ENCODE measurements at places on chromosomes 13 and 19. TPM values are rescaled to one million over a fixed set of nuclear protein-coding genes. Genes with fewer than 3 reads are reported as not detected.

The KBTBD7 gene
- total RNA-seq, result 5.8 TPM

- H3K4me3 ChIP-seq, result no peak overlapping the region
- no peak overlapping the region for H3K27ac ChIP-seq
- peaks cover 26% of the 10 kb centered on the region for H3K36me3 ChIP-seq
- peaks cover 2% of the 10 kb centered on the region for H3K4me1 ChIP-seq
- no peak for DNase-seq
- H3K27me3 ChIP-seq, result no peaks in the 10 kb centered on the region
Measured at GRCh38 chr13:41085961-41086585, 24.8 kb downstream of the WBP4 start.

- H3K36me3 ChIP-seq, result peaks cover 54% of the 10 kb centered on the region
- peaks cover 15% of the 10 kb centered on the region for H3K4me1 ChIP-seq
- peak; percentile 31 for DNase-seq
- H3K4me3 ChIP-seq, result peak overlapping the region; percentile 94
- H3K27me3 ChIP-seq, result no peaks in the 10 kb centered on the region
Measured at GRCh38 chr19:5690955-5691821, 1.1 kb downstream of the RPL36 start.

DNA sequence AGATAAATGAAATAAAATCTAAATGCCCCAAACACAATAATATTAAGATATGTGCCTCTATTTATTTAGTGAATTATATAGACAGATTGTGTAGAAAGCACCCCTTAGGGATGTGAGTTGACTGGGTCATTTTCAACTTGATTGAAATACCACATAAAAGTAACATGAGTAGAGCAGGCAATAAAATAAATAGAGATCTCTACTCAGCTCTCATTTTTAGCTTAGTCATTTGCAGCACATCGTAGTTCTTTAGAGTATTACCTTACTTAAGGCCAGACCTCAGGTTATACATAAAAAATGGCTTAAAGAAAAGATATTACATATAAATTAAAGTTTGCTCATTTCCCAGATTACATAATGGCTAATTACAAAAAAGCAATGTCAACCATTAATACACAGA, 1525.6 kb upstream of the PRR20A start:
- no peaks in the 10 kb centered on the region for H3K27me3 ChIP-seq
- no peaks in the 10 kb centered on the region for H3K4me1 ChIP-seq
- H3K36me3 ChIP-seq, result no peaks in the 10 kb centered on the region
- H3K27ac ChIP-seq, result no peak overlapping the region
- H3K4me3 ChIP-seq, result no peak overlapping the region

GRCh38 chr19:23203841-23204344, 46.3 kb downstream of the ZNF724 start:
- no peaks in the 10 kb centered on the region for H3K36me3 ChIP-seq
- H3K4me1 ChIP-seq, result no peaks in the 10 kb centered on the region
- no peak overlapping the region for H3K27ac ChIP-seq
- no peak for DNase-seq
- no peak overlapping the region for H3K4me3 ChIP-seq
